Stomach (tissue), 19 donors: ENCODE measurements at places on chromosomes 7 and 10. TPM values are rescaled to one million over a fixed set of nuclear protein-coding genes. Genes with fewer than 3 reads are reported as not detected.

DNA sequence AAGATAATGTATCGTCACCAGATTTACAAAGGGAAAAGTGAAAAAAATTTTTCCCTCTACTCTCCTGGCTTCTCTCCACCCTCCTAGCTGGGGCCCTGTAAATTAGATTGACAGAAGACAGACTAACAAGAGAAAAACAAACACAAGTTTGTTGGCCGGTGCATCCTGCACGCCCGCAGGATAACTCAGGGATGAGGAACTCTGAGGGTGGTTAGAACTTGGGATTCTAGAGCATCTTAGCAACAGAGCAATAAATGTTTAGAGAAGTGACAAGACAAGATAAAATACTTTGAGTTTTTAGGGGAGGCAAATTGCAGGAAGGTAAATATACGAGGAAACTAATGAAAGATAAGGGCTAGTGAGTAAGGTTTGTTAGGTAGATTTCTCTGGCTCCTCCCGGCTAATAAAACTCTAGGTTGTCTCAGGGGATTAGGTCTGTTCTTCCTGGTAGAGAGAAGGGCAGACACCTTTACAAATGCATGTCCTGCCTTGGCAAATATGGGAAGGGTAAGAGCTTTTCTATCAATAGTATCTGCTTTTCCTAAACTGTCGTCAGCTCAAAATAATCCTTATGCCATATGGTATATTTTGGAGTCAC, 4.3 kb upstream of the UCN3 start:
- no peak for DNase-seq

DNA sequence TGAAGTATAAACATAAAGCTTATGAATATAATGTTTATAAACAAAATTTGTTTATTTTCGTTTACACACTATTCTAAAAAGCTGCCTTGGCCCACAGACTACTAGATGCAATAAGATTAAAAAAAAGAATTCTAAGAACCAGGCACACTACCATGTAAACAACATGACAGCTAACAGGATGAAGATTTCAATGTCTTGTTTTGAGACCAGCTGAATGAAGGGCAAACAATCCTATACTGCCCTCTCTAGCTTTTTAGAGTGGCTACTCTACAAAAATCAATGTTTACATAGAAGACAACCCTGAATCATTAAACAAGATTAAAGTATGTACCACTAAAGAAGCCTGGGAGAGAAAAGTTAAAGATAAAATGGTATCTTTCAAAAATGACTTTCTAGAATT, 38.6 kb downstream of the SLC25A40 start:
- DNase-seq, result no peak

DNA sequence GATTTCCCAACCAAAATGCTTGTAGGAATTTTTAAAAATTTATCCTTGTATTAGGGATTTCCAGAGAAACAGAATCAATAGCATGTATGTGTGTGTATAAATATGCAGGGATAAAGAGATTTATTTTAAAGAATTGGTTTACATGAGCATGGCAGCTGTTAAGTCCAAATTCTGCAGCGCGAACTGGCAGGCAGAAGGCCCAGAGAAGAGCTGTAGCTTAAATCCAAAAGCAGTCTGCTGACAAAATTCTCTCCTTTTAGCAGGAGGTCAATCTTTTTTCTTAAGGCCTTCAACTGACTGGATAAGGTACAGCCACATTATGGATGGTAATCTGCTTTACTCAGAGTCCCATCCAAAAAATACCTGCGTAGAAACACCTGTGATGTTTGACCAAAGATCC, 42.0 kb downstream of the PRR15 start:
- peak; percentile 30 for DNase-seq

DNA sequence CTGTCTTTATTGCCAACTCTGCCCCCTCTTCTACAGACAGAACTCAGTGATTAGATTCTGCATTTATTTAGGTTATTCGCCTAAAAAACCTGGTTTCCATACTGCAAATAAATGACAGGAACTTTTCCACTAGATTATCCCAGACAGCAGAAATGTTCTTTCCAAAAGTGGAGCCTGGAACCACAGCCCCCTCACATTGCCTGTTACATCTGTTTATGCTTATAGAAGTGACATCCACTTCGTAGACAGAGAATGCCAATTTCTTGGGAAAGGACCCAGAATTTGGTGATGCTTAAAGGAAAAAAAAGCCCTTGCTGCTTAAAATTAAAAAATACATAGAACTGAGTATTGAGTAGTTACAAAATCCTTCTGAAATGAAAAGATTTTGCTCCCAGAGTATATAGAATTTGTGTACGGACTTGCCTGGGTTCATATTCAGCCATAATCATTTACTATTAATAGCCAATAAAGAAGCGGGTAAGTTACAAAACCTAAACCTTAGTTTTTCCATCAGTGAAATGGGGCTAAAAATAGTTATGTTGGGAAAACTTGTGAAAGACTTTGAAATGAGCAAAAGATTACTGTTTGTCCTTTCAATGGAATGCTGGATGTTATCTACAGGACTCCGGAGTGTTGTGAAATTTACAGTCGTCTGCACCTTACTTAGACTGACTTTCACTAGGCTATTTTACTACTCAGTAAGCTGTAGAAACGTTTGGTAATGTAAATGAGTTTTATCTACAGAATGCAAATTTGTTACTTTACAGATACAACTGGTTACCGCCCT, 1.1 kb upstream of the PPP1R9A start:
- no peak for DNase-seq

DNA sequence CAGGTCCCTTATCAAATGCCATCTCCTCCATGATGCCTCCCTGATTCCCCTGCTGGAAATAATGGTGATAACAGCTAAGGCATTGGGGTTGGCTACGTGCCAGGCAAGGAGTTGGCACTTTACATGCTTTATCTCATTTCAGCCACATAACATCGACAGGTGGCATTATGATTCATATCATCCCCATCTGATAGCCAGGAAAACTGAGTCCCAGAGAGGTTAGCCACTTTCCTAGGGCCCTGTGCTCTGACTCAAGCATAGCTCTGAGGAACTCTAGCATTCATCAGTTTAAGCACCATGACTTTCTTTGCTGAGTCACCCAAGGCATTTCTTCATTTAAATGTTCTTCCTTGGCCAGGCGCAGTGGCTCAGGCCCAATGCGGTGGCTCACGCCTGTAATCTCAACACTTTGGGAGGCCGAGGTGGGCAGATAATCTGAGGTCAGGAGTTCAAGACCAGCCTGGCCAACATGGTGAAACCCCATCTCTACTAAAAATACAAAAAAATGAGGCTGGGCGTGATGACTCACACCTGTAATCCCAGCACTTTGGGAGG, 6.6 kb downstream of the LEP start:
- DNase-seq, result no peak

Gene FZD1
- 8.7 TPM for total RNA-seq

Gene SUN3
- total RNA-seq, result not detected

Gene ZNF365
- not detected for total RNA-seq

Gene SLC18A3
- total RNA-seq, result 0.73 TPM
